HEK293T (cell line): ENCODE measurements at places on chromosomes 1 and 21.

GRCh38 chr1:75720820-75721219, 3.7 kb upstream of the ACADM start:
- DNase-seq: no peak

- DNase-seq: no peak
These were observed 42.0 kb downstream of the TMEM51 start for GRCh38 chr1:15195420-15196052.

DNA sequence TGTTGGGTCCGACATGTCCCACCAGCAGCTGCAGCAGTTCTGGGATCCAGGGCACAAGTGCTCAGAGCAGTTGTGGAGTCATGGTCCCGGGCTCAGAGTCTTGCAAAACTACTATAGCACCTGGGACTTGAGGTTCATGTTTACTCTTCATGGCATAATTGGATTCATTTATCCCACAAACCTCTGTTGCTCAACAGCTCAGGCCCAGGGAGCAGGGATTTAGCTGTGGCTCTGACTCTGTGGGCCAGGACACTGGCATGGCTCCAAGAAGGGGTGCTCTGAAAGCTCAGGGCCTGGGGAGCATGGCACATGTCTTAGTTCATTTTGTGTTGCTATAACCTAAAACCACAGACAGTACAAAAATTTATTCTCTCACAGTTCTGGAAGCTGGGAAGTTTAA, 626.7 kb upstream of the ADGRL2 start:
- no peak for DNase-seq

GRCh38 chr1:119975006-119975405, 78.7 kb upstream of the ADAM30 start:
- DNase-seq: no peak

GRCh38 chr1:157105988-157106812, 6.6 kb upstream of the ETV3L start:
- DNase-seq: no peak

DNA sequence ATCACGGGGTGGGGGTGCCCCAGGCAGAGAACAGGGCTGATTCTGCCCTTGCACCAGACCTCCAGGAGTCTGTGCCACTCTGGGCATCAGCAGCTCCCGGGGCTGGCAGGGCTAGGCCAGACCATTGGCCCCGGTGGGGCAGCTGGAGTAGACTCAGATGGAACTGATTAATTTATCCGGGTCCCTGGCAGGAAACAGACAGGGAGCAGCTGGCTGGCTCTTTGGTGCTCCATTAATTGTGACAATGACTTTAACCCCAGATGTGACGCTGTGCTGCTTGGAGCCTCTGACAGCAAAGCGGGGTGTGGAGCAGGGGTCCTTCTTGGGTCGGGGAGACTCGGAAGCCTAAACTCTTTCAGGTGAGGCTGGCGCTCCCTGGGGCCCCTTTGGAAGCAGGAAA, 9.5 kb downstream of the EPHA8 start:
- no peak for DNase-seq

DNA sequence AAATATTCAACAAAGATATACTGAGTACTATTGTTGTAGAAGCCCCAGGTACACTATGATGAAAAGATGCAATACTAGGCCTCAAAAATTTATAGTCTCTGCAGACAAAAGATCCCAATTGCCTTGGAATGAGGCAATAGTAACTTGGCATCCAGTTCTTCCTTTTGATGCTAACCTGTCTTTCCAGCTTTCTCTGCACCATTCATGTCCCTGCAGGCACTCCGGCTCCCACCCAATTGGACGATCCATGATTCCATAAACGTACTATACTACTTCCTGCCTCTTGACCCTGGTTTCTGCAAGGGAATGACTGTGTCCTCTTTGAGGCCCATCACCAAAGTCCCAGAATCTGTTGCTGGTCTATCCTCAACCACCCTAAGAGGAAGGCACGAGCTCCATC, 8.0 kb upstream of the TAGLN2 start:
- no peak for DNase-seq

DNA sequence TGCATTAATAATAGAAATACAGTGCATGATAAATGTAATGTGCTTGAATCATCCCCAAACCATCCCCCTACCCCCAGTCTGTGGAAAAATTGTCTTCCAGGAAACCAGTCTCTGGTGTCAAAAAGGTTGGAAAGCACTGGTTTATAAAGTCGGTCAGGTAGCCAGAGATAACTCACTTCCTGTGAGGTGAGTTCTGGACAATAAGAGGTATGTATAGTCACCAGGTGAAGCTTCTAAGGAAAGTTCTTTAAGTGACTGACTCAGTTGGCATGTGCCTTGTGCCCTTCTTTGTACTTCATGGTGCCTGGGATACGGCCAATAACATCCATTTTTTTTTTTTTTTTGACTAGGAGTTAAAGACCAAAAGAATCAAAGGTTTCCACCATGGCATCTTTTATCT, 103.7 kb downstream of the GPATCH2 start:
- no peak for DNase-seq

- DNase-seq: no peak
These were observed 39.4 kb downstream of the GRIK3 start for GRCh38 chr1:36994868-36995267.

DNA sequence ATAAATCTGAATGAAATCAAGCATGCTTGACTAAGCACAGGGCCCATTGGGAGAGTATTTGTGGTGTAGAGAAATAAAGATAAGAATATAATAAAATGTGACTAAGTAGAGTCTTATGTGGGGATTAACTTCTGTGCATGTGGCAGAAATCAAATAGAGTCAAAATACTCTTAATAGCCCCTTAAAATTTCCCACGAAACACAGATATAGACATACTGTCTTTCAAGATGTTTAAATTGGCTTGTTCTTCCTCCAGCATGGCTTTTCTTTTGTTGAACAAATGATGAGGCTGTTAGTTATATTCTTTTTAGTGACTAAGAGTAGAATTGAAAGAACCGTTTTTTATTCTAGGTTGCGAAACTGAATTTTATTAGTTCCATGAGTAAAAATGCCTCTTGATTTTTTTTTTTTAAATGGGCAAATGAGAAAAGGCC, 112.3 kb downstream of the RPS6KC1 start:
- DNase-seq: no peak

DNA sequence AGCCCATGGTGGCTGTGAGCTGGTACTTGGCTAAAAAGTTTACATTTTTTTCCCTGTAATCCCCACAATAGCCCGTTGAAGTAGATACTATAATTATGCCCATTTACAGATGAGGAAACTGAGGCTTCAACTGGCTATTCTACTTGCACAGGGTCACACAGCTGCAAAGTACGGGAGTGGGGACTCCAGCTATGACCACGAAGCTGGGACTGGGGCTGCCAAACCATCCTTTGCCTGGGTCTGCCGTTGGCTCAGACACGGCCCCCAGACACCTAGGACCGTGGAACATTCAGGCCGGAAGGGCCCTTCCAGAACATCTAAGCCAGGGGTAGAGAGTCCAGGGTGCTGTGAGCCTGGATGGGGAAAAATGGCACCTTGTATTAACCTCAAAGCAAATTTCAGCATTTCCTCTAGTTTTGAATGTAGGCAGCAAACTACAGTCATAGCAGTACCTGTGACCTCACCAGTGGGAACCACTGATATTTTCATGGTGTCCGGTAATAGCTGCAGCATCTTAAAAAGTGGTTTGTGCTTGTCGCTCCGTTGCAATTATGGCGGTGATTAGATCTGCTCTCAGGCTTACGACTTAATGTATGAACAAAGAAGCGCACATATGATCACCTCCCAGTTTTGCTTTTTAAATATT, 4.3 kb downstream of the TP73 start:
- no peak for DNase-seq

DNA sequence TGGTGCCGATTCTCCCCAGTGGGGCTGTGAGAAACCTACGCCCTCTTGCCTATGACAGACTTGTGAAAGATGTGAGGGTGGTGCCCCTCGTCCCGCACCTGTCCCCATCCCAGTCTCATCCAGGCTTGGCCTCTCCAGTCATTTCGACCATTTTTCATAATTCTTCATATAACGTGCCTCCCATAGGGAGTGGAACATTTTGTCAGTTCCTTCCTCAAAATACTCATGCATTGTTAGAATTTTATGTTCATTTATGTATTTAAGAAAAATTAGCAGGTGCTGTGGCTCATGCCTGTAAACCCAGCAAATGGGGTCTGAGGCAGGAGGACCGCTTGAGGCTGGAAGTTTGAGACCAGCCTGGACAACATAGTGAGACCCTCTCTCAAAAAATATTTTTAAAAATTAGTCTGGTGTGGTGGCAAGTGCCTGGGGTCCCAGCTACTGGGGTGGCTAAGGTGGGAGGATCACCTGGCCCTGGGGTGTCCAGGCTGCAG, 19.7 kb upstream of the SMPDL3B start:
- peak; percentile 45 for DNase-seq

DNA sequence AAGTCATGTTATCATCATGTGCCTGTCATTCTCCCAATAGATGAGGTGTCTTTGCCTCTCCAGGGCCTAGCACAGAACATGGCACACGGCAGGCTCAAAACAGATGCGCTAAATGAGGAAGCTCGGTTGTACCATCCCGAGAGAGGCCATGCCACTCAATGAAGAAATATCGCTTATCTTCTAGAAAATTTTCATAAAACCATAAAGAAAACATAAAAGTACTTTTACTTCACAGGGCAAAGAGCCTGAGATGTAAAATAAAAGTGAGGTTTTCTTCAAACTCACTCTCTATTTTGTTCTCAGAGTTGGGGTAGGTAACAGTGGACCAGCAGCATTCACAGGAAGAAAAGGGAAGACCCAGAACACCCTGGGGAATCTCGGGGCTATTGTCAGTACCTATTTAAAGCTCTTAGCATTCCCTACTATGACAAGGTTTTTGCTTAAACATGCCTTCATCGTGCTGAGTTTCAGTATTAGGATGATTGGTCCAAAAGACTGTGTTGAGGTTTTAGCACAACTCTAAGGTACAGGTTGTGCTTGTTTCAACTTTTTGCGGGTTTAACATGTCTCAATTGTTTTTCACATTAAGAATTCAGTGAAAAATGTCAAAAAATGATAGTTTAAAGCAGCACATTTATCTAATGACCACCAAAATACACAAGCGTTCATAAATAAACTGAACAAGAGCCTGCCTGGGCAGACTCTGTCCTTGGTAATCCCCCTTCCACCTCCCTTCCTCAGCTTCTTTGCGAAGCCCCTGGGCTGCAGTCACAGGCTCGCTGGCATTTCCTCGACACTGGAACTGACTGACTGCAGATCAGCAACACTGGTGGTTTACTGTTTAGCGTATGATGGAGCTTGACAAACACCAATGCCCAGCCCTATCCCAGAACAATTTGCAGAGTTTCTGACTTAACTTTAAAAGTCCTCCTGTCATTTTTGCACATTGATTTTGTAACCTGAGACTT, 55.6 kb downstream of the COQ8A start:
- DNase-seq: peak; percentile 9

GRCh38 chr1:155175281-155175926, 1.8 kb downstream of the TRIM46 start:
- no peak for DNase-seq
